ENCODE measurements at places on chromosomes 3 and 15. TPM values are rescaled to one million over a fixed set of nuclear protein-coding genes. Genes with fewer than 3 reads are reported as not detected.

The CLEC3B gene
- total RNA-seq: not detected

GRCh38 chr3:9678493-9678892 lies 25.1 kb upstream of the CPNE9 start:
- DNase-seq: no peak

The REC114 gene
- not detected for total RNA-seq

DNA sequence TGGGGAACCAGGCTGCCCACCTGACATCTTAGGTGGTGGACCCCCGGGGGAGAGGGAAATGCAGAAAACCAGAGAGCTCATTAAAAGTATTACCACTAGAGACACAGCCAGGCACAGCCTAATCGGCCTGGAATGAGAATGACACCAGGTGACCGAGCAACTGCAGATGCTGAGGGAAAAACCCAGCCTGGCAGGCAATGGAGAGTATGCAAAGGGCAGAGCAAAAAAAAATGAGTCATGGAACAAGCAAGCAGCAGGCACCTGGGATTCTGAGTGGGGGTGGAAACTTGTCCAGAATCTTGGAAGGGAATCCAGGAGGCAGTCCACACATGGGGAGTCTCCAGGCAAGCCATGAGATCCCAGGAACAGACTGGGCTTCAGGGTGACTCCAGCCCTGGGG lies 183.7 kb upstream of the LRRN1 start:
- DNase-seq: peak; percentile 48

The GOLGA8O gene
- not detected for total RNA-seq

Data from HT1080 (cell line).